T-cell (primary cell): ENCODE measurements at places on chromosomes 3 and 15. TPM values are rescaled to one million over a fixed set of nuclear protein-coding genes. Genes with fewer than 3 reads are reported as not detected.

DNA sequence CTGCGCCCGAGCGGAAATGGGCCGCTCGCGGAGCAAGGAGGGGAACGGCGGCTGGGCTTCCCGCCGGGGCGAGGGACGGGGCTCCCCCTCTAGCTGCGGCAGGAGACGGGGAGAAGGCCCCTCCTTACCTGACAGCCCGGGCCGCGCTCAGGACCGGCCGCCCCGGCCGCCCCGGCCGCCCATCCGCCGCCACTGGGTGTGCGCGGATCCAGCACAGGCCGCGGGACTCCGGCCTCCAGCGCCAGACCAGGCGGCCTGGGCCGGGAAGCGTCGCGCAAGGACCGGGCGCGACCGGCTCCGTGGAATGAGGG, 296 bp downstream of the TPRA1 start:
- no peaks in the 10 kb centered on the region for H3K36me3 ChIP-seq
- no peaks in the 10 kb centered on the region for H3K27me3 ChIP-seq
- H3K4me1 ChIP-seq, result peaks cover 34% of the 10 kb centered on the region
- no peak for DNase-seq
- peak overlapping the region; percentile 87 for H3K4me3 ChIP-seq
- H3K27ac ChIP-seq, result peak overlapping the region; percentile 54

GRCh38 chr3:31732548-31732947, 199.8 kb downstream of the STT3B start:
- H3K27me3 ChIP-seq, result peaks cover 8% of the 10 kb centered on the region
- no peaks in the 10 kb centered on the region for H3K36me3 ChIP-seq
- H3K4me1 ChIP-seq, result no peaks in the 10 kb centered on the region

DNA sequence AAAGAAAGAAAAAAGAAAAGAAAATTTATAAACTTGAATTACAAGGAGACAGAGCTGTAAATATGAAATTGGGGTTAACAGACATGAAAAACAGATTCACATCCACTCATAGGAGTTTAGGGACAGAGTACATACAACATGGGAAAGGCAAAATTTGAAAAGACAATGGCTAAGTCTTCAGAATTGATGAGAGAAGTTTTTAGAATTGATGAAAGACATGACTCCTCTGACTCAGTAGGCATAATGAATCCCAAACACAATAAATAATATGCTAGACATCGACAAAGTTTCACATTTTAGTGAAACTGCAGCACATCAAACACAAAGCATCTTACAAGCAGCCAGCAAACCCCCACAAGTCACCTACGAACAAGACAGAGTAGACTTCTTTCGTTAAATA, 84.4 kb upstream of the MELTF start:
- DNase-seq, result no peak
- no peaks in the 10 kb centered on the region for H3K27me3 ChIP-seq
- no peak overlapping the region for H3K27ac ChIP-seq

GRCh38 chr3:132008837-132009236, 26.0 kb downstream of the CPNE4 start:
- H3K27me3 ChIP-seq, result no peaks in the 10 kb centered on the region
- no peak overlapping the region for H3K27ac ChIP-seq
- no peak for DNase-seq
- no peak overlapping the region for H3K4me3 ChIP-seq
- H3K36me3 ChIP-seq, result no peaks in the 10 kb centered on the region

GRCh38 chr3:186284661-186285060, 77.4 kb downstream of the DGKG start:
- H3K27ac ChIP-seq, result no peak overlapping the region
- no peak overlapping the region for H3K4me3 ChIP-seq

DNA sequence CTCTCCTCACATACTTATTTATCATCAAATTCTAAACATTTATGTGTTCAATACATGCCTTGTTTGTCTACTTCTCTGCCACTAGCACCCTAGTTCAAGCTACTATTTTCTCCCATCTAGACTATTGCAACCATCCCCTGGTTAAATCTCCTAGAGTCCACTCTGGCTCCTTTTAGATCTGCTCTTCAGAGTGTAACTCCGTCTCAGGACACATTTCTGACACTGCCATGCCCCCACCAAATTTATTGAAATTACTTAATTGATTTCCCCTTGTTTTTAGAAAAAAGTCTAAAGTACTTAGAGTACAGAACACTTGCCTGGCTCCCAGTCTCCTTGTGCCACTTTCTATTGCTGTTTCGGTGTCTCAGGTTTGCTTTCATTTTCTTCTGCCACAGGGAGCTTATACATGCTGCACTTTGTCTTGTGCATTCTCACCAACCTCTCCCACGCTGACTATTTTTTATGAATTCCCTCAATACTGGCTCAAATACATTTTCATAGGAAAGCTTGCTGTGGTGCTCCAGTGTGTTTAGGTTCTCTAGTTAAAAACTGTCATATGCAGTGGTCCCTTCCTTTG, 792.3 kb downstream of the DIPK2A start:
- H3K27me3 ChIP-seq, result no peaks in the 10 kb centered on the region
- H3K4me1 ChIP-seq, result no peaks in the 10 kb centered on the region

GRCh38 chr3:42961633-42962032, 17.5 kb upstream of the GASK1A start:
- H3K27me3 ChIP-seq, result no peaks in the 10 kb centered on the region
- no peak overlapping the region for H3K27ac ChIP-seq
- H3K4me1 ChIP-seq, result peaks cover 4% of the 10 kb centered on the region
- no peaks in the 10 kb centered on the region for H3K36me3 ChIP-seq
- DNase-seq, result no peak

- no peaks in the 10 kb centered on the region for H3K4me1 ChIP-seq
- DNase-seq, result no peak
- H3K4me3 ChIP-seq, result no peak overlapping the region
- no peaks in the 10 kb centered on the region for H3K36me3 ChIP-seq
These were observed 128.1 kb downstream of the IQCH start for GRCh38 chr15:67382723-67383122.

DNA sequence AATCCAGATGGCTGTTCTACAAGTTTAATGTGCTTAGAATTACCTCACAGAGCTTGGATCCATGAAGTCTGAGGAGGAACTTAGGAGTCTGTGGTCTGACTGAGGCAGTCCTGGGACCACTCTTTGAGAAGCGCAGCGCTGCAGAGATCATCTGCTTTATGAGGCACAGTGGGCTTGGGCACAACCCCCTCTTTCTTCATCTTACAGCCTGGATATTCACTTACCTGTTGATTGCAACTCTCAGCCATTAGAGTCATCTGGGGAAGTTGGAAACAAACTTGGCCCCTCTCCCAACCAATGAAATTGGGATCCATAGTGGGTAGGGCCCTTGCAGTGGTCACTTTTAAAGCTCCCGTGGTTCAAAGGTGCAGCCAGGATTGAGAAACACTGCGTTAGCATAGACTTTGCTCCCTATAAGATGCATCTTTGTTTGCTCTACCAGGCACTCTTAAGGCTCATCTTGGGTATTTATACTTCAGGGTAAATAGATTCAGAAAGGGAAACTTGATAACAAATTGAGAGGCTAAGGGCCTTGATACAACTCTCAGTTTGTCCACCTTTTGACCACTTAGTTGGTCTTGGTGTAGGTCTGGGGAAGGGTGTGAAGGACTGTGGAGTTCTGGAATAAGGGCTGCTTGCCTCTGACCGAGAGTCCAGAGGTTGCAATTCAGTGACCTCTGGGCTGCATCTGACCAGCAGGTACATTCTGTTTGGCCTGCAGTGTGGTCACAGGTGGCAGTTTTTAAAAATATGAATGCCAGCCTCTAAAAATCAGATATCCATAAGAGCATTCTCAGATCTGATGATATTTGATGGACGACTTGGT, 22.8 kb downstream of the FEM1B start:
- DNase-seq, result no peak
- no peaks in the 10 kb centered on the region for H3K36me3 ChIP-seq
- H3K27ac ChIP-seq, result peak overlapping the region; percentile 59
- no peak overlapping the region for H3K4me3 ChIP-seq
- peaks cover 15% of the 10 kb centered on the region for H3K4me1 ChIP-seq

- no peak overlapping the region for H3K27ac ChIP-seq
- no peak for DNase-seq
- H3K4me1 ChIP-seq, result peaks cover 3% of the 10 kb centered on the region
- H3K27me3 ChIP-seq, result peaks cover 12% of the 10 kb centered on the region
- H3K36me3 ChIP-seq, result no peaks in the 10 kb centered on the region
- peak overlapping the region; percentile 75 for H3K4me3 ChIP-seq
These were observed 2.1 kb downstream of the ACVR2B start for GRCh38 chr3:38455639-38456430.

DNA sequence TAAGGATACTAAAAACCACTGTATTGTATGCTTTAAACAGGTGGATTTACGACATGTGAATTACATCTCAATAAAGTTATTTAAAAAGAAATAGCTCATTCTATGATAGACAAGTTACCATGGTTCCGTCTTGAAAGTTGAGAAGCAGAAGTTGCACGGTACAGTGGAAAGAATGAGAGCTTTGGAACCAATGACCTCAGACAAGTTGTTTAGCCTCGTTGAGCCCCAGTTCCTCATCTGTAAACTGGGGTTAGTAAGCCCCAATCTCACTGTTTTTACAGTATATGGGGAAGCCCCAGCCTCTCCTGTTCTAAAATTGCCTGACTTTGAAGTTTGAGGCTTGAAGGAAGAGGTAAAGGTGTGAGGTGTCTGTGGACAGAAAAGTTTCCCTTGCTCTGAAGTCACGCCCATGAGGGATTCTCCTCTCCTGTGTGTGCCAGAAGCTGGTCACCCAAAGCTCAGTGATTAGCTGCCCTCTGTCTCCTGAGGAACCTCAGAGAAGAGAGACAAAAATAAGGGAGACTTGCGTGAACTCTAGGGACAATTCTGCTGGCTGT, 10.0 kb downstream of the CRYGS start:
- H3K4me1 ChIP-seq, result peaks cover 29% of the 10 kb centered on the region
- no peak overlapping the region for H3K4me3 ChIP-seq
- H3K27ac ChIP-seq, result peak overlapping the region; percentile 17
- H3K27me3 ChIP-seq, result no peaks in the 10 kb centered on the region
- H3K36me3 ChIP-seq, result no peaks in the 10 kb centered on the region

- H3K36me3 ChIP-seq, result peaks cover 3% of the 10 kb centered on the region
- H3K27me3 ChIP-seq, result no peaks in the 10 kb centered on the region
- no peak for DNase-seq
These were observed 223.4 kb upstream of the CGNL1 start for GRCh38 chr15:57152666-57153539.

CPNE9 gene
- total RNA-seq, result 1.5 TPM

ANKUB1 gene
- not detected for total RNA-seq

CDCP1 gene
- total RNA-seq, result 0.44 TPM

SLCO3A1 gene
- 38.7 TPM for total RNA-seq
